ENCODE measurements at places on chromosomes 7 and 10.

GRCh38 chr10:3025026-3025683 lies 42.2 kb upstream of the PFKP start:
- no peak for DNase-seq

- DNase-seq, result no peak
Measured at GRCh38 chr7:69067397-69067796, 530.9 kb upstream of the AUTS2 start.

GRCh38 chr7:46485481-46486065 lies 564.5 kb upstream of the IGFBP3 start:
- DNase-seq, result no peak

GRCh38 chr10:27742195-27743011 lies 3.2 kb downstream of the MKX start:
- DNase-seq, result peak; percentile 66

- DNase-seq, result no peak
Measured at GRCh38 chr7:27157702-27158431, 1.4 kb upstream of the HOXA7 start.

- no peak for DNase-seq
Measured at GRCh38 chr7:42372479-42372878, 135.5 kb upstream of the GLI3 start.

DNA sequence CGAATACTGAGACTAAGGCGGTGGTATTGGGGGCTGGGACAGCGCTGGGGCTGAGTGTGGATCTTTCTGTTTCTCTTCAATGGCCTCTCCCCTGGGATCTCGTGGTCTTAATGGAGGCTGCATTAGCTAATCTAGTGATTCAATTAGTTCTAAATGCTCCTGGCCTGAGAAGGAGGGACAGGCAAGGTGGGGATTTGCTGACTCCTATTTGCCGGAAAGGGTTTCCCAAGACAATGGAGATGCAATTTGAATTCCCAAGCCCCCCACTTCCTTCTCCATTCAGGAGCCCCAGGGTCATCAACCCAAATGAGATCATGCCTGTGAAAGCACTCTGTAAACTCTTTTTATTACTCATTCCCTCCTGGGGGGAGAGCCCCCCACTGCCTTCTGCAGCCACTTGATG lies 111.7 kb upstream of the PLXNA4 start:
- DNase-seq, result no peak

GRCh38 chr7:91239171-91239604 lies 25.0 kb upstream of the FZD1 start:
- DNase-seq, result no peak
